IMR-90 (cell line): ENCODE measurements at places on chromosomes 1 and 21. TPM values are rescaled to one million over a fixed set of nuclear protein-coding genes. Genes with fewer than 3 reads are reported as not detected.

GRCh38 chr1:46607345-46608130, 3.5 kb upstream of the MKNK1 start:
- H3K27me3 ChIP-seq: no peaks in the 10 kb centered on the region
- H3K27ac ChIP-seq: no peak overlapping the region
- peaks cover 6% of the 10 kb centered on the region for H3K4me1 ChIP-seq

The C1orf87 gene
- not detected in 2 replicates for total RNA-seq

The C1orf167 gene
- under 0.01 and 0.28 TPM in 2 replicates for total RNA-seq

DNA sequence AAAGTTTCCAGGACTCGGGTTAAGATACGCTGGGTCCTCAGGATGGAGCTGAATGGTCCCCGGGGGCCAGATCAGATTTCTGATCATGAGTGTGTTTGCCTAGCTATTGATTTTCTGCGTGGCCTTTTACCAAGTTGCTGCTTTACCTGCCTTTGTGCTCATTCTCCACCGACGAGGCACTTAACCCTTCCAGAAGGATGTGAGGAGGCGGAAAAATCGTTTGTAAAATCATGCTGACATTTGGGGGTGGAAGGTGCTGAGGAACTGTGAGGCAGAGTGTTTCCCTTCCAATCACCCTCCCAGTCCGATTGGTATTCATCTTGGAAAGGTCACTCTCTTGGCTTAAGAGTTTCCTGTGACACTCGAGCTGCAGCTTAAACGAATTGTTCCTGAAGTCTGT, 337.1 kb upstream of the KAZN start:
- no peak overlapping the region for H3K27ac ChIP-seq
- no peak for DNase-seq
- H3K36me3 ChIP-seq: no peaks in the 10 kb centered on the region
- no peak overlapping the region for H3K4me3 ChIP-seq

DNA sequence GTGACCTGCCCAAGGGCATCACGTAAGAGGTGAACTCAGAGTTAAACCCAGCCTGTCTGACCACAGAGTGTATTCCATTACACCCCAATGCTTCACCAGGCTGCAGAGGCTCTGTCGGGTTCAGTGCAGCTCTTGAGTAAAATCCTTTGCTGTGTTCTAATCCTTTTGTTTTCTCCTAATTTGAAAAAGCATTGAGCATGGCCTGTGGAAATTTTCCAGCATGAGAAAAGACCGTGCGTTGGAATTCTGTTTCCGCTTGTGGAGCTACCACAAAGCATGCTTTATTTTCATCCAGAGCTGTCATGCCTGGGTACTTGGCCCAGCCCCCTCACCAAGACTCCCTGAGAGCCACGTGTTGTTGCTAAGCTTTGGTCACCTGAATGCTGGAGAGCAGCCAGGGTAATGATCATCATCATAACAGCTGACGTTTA, 317.6 kb downstream of the PRDM2 start:
- H3K27ac ChIP-seq: no peak overlapping the region
- H3K27me3 ChIP-seq: no peaks in the 10 kb centered on the region
- no peak for DNase-seq
- H3K4me3 ChIP-seq: no peak overlapping the region
- no peaks in the 10 kb centered on the region for H3K4me1 ChIP-seq

DNA sequence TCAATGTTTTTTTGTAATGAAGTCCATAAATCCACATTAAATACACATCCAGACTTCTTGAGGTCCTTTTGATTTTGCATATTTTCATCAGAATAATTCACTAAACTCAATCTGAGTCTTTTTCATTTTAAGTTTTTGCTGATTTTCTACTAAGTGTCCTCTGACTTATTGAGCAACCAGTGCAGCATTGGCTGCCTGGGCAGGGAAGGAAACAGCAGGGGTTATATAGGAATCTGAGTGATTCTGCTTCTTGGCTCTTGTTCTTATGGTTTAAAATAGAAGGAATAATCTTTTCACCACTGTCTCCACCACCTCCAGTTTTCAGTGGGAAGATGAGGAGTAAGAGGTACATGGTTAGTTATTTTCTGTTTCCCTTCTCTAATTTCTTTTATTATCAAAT, 88.4 kb downstream of the ST6GALNAC5 start:
- DNase-seq: peak; percentile 13
- H3K4me3 ChIP-seq: no peak overlapping the region
- H3K27ac ChIP-seq: no peak overlapping the region
- no peaks in the 10 kb centered on the region for H3K27me3 ChIP-seq
- no peaks in the 10 kb centered on the region for H3K36me3 ChIP-seq

The CELF3 gene
- total RNA-seq: not detected in 2 replicates

DNA sequence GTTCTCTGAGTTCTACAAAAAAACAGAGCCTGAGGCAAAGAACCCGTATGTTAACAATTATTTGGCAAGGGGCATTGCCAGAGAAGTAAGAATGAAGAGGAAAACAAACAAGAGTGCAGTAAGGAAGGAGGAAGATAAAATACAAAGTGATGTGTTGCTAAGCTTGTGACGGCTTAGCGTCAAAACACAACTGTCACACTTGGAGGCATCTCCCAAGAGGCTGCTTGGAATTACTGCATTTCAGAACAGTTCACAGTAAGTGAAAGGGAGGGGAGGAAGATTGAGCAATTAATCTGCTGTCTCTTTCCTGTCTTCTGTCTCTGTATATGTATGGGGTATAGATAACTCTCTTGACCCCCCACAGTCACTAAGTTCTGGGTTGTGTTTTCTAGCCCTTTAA, 1017.0 kb upstream of the TMPRSS15 start:
- no peak overlapping the region for H3K27ac ChIP-seq
- H3K36me3 ChIP-seq: no peaks in the 10 kb centered on the region

DNA sequence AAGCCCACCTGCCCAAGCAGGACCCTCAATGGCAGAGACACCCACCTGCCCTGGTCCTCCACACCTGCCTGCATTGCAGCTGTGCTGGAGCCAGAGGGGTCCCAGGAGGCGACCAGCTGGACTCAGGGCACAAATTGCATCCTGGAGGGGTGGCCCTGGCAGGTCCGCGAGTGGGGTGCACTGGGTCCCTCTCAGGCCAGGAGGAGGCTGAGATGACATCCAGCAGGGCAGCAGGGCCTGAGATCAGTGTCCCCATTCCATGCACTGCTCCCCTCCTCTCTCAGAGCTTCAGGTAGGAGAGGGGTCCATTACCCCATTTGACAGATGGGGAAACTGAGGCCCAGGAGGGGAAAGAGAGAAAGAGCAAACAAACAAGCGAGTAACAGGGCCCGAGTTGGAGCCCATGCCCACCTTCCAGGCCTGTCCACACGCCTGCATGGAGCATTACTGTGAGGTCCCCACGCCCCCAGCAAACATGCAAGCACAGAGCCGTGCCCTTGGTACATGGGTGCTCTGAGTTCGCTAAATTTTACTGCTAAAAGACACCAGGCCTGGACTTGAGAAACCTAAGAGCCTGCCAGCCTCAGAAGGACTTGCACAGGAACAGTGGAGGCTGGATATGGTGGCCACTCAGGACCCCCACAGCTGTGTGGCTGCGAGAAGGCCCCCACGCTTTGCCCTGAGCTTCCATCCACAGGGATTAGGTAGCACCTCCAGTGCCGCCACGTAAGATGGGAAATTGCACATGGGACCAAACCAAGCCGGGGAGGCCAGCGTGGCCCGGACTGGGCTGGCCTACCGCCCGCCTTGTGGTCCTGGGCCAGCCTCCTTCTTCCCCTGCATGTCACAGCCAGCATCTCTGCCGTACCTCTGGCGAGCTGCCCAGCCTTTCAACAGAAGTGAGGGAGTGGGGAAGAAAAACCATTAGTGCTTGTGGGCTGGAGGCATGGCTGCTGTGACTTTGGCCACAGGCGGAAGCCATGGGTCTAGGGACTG, 7.4 kb downstream of the WNT3A start:
- DNase-seq: peak; percentile 38
- no peaks in the 10 kb centered on the region for H3K36me3 ChIP-seq
- H3K4me3 ChIP-seq: no peak overlapping the region
- no peak overlapping the region for H3K27ac ChIP-seq

DNA sequence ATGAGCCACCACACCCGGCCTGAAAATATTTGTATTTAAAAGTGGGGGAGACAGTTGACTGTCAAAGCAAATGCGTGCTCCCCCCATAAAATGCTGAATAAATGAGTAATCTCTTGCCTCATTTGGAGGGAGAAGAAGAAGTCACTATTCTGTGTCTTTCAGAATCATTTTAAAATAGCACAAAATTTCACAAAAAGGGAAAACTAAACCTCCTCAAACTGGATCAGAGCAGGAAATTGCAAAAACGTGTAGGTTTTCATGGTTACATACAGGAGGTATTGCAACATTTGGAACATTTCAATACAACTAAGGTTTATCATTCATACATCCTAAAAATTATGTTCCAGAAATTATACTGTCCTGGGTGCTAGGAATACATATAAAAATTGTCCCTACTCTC, 13.6 kb downstream of the MTF1 start:
- H3K27ac ChIP-seq: no peak overlapping the region
- no peak for DNase-seq
- H3K27me3 ChIP-seq: no peaks in the 10 kb centered on the region
- peaks cover 1% of the 10 kb centered on the region; the same call in 1 of the 2 replicates for H3K4me1 ChIP-seq
- H3K36me3 ChIP-seq: peaks cover 13% of the 10 kb centered on the region

- no peak overlapping the region for H3K27ac ChIP-seq
- no peak overlapping the region for H3K4me3 ChIP-seq
- DNase-seq: no peak
These were observed 112.4 kb downstream of the PLXNA2 start for GRCh38 chr1:208131621-208132286.

The TARDBP gene
- total RNA-seq: 36.7 and 98.0 TPM in 2 replicates

DNA sequence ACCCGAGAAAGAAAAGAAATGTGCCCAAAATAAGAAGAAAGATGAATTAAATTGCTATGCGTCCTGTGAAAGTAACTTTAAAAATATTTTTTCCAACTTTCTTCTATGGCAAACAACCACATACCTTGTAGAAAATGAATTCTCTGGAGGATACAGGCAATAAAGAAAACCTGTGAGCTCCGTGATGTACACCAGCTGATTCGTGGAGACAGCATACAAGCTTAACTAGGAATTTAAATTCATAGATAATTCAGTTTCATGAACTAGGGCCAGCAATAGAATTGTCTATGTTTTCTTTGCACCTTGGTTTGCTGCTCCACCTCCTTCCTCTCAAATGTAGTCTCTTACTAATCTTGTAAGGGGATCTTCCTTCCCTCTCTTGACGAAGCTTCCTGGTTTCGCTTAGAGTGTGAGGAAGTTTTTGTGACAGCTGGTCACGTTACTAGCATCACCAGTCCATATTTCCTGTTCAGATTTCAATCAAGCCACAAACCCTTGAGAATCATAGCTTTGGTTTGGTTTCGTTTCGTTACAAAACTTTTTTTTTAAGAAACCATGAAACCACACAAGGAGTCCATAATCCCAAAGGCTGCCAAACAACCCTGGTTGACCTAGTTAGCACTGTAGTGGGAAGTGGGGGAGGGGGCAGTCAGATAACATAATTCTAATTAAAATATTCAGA, 35.8 kb downstream of the GREM2 start:
- no peaks in the 10 kb centered on the region for H3K36me3 ChIP-seq
- no peaks in the 10 kb centered on the region; the same call in 1 of the 2 replicates for H3K4me1 ChIP-seq
- H3K27me3 ChIP-seq: no peaks in the 10 kb centered on the region
- peak; percentile 60 for DNase-seq

The IFI44 gene
- total RNA-seq: 2.5 and 2.7 TPM in 2 replicates

DNA sequence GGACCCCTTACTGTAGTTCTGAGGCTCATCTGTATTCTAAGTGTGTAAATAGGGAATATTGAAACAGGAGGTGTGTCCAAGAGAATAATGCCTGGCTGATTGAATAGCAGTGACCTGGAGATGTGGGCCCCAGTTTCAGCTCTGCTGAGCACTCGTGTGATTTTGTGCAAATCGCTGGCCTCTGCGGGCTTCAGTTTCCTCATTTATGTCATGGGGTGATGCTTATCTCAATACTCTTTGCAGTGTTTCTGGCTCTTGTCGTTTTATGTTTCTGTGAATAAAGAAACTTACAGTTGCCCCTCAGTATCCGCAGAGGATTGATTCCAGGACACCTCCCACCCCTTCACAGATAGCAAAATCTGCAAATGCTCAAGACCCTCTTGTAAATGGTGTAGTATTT, 5.0 kb downstream of the COG2 start:
- no peak overlapping the region for H3K27ac ChIP-seq
- no peaks in the 10 kb centered on the region for H3K36me3 ChIP-seq
- H3K4me3 ChIP-seq: no peak overlapping the region
- H3K27me3 ChIP-seq: no peaks in the 10 kb centered on the region

- no peaks in the 10 kb centered on the region for H3K36me3 ChIP-seq
- H3K27ac ChIP-seq: no peak overlapping the region
- no peak overlapping the region for H3K4me3 ChIP-seq
- H3K27me3 ChIP-seq: peaks cover 2% of the 10 kb centered on the region
- DNase-seq: no peak
These were observed 16.7 kb upstream of the TIAM1 start for GRCh38 chr21:31360717-31361116.
